Lower leg skin (tissue), 4 donors: ENCODE measurements at places on chromosomes 12 and 14.
A peak's percentile ranks its signal among the peaks of the same experiment; 100 is the strongest.

GRCh38 chr12:80175307-80175930 lies 76.1 kb downstream of the OTOGL start:
- DNase-seq: no peak

DNA sequence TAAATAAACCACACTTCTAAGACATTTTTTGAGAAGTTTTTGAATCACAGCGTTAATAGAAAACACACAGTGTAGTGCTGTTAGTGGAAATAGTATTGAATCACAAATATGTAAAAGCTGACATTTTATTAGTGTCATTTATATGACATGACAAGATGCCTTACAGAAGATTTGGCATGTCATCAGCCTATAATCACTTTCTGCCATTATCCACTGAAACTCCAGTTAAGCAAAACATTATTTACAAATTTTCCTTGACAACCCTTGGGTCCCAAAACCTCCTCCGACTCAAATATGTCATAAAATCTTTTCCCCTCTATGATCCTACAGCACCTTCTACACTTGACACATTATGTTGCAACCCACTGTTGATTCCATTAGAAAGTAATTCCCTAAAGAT lies 376.9 kb upstream of the LRFN5 start:
- no peak for DNase-seq

DNA sequence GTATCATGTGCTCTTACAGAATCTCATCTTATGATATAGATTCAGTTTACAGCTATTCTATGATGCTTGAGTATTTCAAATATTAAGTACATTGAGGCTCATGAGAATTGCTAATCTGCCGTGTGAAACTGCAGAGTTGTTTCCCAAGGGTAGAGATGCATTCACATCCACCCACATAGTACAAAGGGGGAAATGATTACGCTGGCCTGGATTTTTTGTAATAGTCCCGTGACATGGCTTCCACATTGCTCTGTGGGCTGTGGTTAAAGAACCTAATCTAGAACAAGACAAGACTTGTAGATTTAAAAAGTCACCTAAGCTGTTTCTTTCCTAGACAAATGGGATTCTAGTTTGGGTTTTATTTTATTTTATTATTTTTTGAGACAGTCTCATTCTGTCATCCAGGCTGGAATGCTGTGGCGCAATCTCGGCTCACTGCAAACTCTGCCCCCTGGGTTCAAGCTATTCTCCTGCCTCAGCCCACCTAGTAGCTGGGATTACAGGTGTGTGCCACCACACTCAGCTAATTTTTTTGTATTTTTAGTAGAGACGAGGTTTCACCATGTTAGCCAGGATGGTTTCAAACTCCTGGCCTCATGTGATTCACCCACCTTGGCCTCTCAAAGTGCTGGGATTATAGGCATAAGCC lies 13.0 kb upstream of the RIOX1 start:
- DNase-seq: peak; percentile 56

- peak; percentile 87 for DNase-seq
Measured at GRCh38 chr14:93832665-93833064, 44.4 kb upstream of the PRIMA1 start.

GRCh38 chr12:105024928-105025327 lies 38.8 kb downstream of the NOPCHAP1 start:
- no peak for DNase-seq
